ENCODE measurements at places on chromosomes 11 and 22.

DNA sequence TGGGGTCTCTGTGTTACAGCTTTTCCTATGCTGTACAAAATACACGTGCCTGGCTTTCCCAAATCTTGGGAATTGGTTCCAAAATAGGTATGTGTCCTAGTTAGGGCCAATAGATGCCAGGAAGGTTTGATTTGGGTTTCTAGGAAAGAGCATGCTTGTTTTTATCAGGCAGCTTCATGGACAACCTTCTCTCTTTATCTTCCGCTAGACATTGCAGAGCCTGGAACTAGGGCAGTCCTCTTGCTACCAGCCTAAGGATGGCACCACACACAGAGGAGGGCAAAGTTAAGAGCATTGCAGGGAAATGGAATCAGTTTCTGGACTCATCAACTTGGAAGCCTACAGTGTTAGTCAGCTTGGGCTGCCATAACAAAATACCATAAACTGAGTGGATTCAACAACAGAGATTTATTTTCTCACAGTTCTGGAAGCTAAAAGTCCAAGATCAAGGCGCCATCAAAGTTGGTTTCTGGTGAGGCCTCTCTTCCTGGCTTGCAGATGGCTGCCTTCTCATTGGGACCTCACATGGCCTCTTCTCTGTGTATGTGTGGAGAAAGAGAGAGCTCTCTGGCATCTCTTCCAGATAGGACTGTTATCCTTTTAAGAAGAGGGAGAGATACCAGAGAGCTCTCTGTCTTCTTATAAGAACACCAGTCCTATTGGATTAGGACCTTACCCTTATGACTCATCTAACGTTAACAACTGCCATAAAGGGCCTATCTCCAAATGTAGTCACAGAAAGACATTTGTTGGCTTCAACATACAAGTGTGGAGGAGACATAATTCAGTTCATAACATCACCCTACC is 27.3 kb upstream of the CREB3L1 start:
- DNase-seq = no peak

- no peak for DNase-seq
Observed at GRCh38 chr11:9222654-9223053, 42.5 kb downstream of the DENND5A start.

GRCh38 chr11:67468056-67468455 is 995 bp downstream of the TMEM134 start:
- DNase-seq = no peak

GRCh38 chr11:65280646-65281045 is 18.9 kb downstream of the POLA2 start:
- no peak for DNase-seq

- DNase-seq = no peak
Observed at GRCh38 chr11:97506076-97506759, 1116.4 kb downstream of the JRKL start.

DNA sequence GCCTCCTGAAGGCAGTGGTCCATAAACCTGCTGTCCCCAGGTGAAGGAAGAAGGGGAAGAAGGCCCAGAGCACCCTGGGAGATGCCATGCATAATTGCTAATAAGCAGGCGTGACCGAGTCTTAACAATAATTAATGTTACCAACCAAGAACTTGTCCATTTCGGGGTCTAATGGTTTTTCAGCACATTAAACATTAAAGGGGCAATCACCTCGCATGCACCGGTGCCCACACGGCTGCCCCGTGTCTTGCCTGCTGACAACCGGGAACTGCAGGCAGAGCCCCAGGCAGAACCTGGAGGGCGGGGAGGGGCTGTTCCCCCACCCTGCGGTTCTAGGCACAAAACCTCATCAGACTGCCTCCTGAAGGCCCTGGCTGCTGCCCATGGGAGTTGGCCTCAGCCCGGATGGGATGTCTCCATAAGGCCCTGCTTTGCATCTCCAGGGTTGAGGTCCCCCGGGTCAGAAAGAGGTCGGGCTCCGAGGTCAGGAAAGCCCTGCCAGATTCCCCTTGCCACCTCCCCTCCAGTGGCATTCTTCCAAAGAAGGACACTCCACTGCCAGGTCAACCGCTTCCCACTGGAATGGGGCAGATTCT is 169.0 kb downstream of the BUD13 start:
- DNase-seq = no peak

- DNase-seq = no peak
Observed at GRCh38 chr22:37223965-37224551, 11.8 kb upstream of the SSTR3 start.

DNA sequence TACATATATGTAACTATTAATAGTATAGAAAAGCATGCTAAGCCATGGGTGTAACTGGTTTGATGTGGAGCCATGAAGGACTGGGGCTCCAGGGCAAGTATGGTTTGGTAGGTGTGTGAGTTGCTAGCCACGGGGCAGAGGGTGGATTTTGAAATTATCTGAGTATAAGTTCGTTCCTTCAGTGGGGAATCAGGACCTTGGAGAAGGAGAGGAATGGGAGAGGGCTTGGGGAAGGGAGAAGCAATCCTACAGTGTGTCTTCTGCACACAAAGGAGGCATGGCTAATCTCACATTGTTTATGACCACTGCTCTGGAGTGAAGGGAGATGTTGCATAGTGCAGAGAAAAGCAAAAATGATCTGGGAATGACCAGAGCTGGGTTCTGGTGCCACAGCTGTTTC is 127.8 kb upstream of the CADM1 start:
- no peak for DNase-seq

DNA sequence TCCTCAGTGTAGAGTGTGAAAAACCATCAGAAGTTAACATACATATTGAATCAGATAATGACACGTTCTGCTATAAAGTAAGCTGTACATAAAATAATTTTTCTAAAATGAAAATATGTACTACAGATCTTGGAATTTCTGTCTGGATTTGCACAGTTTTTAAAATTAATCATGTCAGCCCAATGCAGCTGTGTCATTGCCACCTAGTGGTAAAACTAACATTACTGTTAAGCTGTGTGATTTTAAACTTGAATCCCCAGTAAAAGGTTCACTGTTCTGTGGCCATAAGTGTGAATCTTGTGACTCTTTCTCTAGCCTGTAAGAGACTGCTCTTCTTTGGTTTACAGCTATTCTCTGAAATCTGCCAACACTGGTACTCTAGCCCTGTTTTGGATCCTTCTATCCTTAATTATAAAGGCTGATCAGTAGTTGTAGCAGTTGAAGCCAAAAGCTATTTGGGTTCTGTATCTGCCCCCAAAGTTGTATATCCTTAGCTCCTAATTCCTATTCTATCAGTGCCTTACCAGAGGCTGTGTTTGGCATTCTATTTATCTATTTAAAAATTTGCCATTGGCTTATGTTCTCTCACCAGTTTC is 4.0 kb downstream of the JRKL start:
- no peak for DNase-seq

DNA sequence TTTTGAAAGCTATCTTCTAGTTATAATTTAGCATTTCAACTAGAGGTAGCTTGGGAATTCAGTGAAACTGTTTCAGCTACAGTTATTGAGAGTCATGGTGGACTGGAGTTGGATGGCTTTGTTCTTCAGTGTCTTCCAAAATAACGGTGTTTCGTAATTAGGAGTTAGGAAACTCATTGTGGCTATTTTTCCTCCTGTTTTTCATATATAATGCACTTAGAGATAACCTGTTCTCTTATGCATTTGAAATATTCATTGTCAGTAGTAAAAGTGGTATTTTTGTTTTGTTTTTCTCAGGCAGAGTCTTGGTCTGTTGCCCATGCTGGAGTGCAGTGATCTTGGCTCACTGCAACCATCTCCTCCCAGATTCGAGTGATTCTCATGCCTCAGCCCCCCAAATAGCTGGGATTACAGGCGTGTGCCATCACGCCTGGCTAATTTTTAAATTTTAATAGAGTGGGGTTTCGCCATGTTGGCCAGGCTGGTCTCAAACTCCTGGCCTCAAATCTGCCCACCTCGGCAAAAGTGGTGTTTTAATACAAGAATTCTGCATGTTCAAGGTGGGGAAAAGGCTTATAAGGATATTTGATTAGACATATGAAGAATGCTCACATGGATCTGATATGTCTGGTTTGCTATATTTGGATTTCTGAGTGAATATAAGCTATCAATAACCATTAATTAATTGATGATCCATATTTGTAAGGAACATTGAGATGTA is 12.7 kb downstream of the PDHX start:
- DNase-seq = no peak

- no peak for DNase-seq
Observed at GRCh38 chr22:49150801-49151221, 676.9 kb downstream of the BRD1 start.

DNA sequence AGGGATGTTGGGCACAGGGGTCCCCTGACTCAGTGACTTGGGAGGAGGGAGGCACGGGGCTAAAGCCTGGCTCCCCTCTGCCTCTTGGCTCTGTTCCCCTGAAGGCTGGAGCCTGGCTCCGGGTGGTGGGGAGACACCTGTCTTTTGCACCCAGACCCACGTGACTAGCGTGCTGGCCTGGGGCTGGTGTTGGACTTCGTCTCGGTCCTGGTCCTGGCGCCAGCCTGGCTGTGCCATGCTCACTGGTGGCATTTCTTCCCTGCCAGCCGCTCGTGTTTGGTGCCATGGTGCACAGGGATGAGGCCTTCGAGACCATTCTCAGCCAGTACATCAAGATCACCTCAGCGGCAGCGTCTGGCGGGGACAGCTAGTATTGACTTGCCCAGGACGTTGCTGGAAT is 56.7 kb downstream of the GRAMD4 start:
- DNase-seq = no peak

GRCh38 chr11:87477321-87477720 is 439.6 kb downstream of the TMEM135 start:
- no peak for DNase-seq

Measured in activated gamma-delta T cell treated with anti-CD3 and anti-CD28 coated beads, Interleukin-2, amount 50 U/mL, for 16 hours (primary cell).